Astrocyte of the hippocampus (primary cell): ENCODE measurements at places on chromosomes 16 and 17.
A peak's percentile ranks its signal among the peaks of the same experiment; 100 is the strongest.

GRCh38 chr16:69133373-69133954, 1.0 kb downstream of the UTP4 start:
- DNase-seq, result no peak

DNA sequence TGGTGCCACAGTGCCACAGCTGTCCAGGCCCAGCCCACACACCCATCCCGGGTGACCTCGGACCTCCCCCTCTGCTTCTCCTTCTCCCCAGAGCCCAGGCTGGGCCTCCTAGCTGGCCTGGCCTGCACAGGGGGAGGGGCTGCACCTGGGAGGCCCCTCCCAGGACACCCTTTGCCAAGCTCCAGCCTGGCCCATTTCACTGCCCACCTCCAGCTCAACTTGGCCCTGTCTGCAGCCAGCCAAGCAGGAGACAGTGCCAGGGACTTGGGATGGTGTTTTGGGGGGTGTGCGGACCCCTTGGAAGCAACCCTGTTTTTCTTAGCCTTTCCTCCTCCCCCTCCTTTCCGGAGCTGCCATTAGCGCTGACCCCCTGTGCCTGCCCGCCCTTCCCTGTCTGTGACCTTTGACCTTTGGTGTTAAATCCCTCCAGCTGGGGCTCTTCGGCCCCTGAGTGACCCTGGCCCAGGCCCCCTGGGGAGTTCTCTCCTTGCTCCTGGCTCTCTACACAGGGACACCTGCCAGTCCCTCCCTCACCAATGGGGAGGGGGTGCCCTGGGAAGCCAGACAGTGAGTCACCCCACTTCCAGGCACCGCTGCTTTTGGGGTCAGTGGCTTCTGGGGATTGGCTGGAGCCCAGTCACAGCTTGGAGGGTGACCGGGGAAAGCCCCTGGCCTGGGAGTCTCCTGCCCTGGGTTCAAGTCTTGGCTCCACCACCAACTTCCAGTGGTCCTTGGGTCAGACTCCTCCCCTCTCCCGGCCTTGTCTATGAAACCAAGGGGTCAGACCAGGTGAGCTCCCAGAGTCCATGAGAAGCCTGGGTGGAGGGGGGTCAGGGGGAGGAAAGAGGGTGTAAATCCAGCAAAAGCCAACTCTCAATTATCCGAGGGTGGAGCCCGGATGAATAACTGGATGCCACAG, 1.9 kb downstream of the GLIS2 start:
- peak; percentile 70 for DNase-seq

- DNase-seq, result no peak
Measured at GRCh38 chr17:13131225-13131624, 113.4 kb upstream of the ELAC2 start.

- DNase-seq, result no peak
Measured at GRCh38 chr17:13490906-13491482, 110.7 kb downstream of the HS3ST3A1 start.

GRCh38 chr17:63136369-63137012, 170.5 kb downstream of the TANC2 start:
- no peak for DNase-seq

GRCh38 chr16:57146040-57146647, 39.7 kb downstream of the PSME3IP1 start:
- DNase-seq, result no peak

DNA sequence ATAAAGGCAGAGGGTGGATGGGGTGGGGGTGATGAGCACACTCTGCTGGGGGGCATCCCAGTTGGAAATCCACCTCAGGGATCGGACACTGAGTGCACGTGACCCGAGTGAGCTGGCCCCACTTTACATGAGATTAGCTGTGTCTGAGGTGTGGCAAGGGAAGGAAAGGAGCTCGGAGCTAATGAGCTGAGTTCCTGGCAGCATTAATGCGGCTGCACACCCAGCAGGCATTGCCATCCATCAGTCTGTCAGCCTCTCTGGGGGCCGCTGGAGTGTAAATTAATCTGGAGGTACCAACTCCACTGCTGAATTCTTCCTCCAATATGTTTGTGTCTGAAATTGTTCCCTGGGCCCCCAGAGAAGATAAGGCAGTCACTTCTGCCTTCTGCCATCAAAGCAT, 65.5 kb downstream of the HS3ST2 start:
- no peak for DNase-seq

GRCh38 chr16:12375046-12375740, 398.7 kb downstream of the SNX29 start:
- DNase-seq, result peak; percentile 18

DNA sequence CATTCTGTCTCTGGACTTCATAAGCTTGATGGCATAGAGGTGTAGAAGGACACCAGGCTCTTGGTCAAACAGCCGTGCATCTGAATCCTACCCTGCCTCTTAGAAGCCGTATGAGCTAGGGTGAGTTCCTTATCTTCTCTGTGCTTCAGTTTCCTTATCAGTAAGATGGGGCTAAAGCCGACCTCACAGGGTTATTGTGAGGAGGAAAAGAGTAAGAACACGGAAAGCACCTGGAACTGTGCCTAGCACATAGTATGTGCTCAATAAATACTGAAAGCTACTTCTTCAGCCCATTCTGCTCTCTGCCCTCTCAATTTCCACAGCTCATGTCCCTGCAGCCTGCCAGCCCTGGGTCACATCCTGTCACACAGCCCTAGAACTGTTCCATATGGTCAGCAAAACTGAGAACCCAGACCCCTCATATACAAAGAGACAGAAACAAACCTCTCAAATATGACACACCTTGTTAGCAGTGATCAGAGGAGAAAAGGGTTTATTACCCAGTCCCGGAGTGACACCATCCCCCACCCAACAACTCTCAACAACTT, 17.0 kb upstream of the UBTF start:
- DNase-seq, result no peak

DNA sequence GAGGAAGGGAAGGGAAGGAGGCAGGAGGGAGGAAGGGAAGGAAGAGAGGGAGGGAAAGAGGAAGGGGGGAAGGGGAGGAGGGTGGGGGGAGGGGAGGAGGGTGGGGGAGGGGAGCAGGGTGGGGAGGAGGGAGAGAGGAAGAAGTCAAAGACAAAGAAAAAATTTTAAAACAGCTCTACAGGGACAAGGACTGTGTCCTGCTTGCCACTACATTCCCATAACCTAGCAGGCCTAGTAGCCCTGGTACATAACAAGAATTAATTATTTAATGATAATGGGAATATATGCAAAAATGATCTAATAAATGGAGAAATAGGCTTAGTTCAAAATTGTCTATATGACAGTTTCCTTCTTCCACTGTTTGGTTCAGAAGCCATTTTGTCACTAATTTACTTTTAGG, 47.6 kb upstream of the NOG start:
- DNase-seq, result no peak

DNA sequence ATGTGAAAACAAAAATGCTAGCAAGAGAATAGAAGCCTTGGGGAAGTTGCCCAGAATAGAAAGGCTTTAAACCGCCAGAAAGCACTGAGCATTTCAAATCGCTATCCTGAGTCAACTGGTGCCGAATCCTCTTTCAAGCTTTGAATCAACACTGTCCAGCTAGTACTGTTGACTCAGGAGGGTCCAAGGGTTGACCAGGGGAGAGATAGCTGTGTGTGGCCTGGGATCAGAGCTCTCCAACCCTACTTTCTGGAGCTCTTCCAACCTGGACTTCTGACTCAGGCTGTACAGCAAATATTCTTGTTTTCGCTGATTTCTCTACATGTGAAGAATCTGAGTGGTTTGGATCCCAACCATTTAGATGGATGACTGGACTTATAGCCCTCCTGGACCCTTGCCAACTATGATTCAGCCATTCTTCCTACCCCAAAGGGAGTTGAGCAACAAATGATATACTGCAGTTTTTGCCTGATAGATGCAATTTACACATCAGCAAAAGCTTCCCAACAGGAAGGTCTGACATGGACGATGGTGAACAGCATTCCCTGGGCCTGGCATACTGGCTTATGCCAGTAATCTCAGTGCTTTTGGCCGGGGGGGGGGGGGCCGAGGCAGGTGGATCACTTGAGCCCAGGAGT, 154.0 kb upstream of the SDK2 start:
- DNase-seq, result peak; percentile 90

DNA sequence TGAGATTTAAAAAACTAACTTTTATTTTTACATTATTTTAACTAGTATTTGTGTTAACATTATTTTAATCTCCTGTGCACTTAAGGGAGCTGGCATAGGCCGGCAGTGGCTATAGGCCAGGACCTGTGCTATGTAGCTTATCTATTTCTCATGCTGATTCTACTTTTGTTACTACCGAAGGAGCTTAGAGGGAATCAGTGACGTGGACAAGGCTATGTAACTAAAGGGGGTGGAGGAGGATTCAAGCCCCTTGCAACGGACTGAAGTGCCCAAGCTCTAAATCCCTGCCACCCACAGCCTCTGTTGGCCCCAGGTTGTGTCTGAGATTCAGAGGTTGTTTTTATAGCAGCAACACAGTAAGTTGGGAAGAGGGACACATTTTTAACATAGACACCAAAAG, 356.4 kb downstream of the WWOX start:
- no peak for DNase-seq

DNA sequence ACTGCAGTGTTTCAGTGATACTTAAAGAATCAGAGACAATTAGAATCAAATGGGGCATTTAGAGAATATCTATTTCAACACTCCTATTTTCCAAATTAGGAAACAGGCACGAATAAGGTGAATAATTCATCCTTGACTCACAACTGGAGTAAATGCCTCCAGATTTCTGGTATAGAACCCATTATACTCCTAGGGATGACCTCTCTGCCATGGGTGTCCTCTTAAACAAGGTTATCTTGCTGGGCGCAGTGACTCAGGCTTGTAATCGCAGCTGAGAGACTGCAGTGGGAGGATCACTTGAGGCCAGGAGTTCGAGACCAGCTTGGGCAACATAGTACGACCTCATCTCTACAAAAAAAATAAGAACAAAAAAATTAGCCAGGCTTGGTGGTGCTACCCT, 139.8 kb upstream of the ELAC2 start:
- no peak for DNase-seq

- DNase-seq, result peak; percentile 87
Measured at GRCh38 chr17:70405492-70406220, 236.3 kb downstream of the KCNJ2 start.

DNA sequence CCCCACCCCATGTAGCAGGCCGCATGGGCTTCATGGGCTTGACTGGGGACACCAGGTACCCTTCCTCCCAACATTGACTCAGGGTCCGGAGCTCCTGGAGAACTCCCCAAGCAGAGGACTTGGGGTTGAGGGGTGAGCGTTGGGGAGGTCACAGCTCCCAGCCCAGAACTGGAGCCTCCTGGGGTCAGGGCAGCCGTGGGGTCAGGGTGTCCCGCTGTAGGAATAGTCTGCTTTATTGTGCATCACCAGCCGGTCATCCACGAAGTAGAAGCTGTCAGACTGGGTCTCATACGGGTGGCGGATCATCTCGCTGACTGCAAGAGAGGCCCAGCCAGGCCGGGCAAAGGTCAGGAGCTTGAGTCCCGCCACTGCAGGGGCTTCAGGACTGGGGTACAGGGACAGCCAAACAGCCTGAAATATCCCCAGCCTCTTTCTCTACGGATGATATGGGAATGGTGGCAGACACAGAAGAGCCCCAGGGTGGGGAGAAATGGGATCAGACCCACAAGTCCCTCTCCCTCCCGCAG, 5.3 kb downstream of the UNC119 start:
- no peak for DNase-seq

DNA sequence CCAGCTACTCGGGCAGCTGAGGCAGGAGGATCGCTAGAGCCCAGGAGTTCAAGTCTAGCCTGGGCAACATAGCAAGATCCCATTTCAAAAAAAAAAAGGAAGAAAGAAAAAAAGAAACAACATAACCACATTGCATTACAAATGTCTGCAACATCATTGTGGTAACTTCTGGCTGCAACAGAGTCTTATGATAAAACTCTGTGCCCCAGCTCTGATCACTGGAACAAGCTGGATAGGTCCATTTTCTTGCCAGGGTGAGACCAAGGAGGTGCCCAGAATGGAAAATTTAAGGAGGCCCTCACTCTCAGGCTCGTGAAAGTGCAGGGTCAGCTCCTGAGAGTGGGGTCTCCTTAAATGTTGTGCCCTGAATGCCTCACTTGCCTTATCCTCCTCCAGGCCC, 37.8 kb upstream of the KDM8 start:
- DNase-seq, result no peak

GRCh38 chr17:77445760-77446532, 305.2 kb downstream of the SEC14L1 start:
- no peak for DNase-seq
